HCT116 (cell line): ENCODE measurements at places on chromosomes 4 and X.

- no peak for DNase-seq
Measured at GRCh38 chr4:94758141-94758699, 465 bp downstream of the BMPR1B start.

- DNase-seq, result peak; percentile 34
Measured at GRCh38 chr4:15938182-15938581, 358 bp downstream of the FGFBP1 start.

- no peak for DNase-seq
Measured at GRCh38 chr4:153273751-153274150, 69.5 kb downstream of the TRIM2 start.

DNA sequence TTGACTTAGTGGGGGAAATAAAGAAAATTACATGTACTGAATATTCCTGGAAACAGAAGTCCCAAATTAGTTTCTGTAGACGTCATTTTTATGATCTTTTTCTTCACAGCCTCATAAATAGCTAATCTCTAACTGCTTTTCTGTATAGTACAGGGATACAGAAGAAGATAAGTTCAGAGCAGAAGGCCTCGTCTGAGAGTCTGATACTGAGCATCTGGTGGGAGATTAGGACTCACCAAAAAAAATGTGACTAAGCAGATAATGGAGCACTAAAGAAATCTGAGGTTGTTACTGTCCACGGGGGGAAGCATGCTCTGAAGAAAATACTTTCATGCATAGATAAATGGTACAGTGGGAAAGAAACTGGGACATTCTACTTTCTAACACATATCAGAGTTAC is 115.3 kb upstream of the TRPC5 start:
- DNase-seq, result no peak

DNA sequence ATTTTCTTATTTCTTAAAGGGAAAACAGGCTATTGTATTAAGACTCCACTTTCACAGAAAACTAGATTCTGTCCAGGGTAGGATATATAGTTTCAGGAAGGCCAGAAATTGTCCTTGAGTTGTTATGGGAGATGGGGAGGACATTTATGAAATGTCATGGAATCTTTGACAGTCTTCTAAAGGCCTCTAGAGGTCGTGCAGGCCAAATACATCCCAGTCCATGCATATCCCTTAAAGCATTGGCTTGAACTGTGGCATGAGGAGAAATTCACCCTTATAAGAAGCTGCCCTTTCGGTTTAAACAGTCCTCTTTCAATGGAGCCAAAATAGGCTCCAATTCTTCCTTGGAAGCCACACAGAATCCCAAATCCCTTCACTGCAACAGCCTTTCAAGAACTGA is 183.6 kb upstream of the NOCT start:
- no peak for DNase-seq

DNA sequence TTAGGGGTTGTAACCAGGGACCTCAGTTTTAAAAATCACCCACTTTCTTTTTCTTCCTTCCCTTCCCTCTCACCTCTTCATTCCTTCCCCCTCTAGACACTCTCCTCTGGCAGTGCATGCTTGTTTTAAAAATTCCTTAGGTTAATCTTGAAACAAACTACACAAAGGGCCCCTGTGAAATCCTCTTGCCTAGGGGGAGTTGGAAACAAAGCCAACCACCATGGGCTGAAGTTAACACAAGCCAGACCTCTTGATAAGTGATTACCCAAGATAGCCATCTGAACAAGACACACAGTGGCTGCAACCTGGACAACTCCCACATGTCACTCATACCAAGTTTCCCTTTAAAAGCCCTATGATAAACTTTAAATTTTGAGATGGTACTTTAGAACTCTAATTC is 68.9 kb downstream of the TENT5D start:
- no peak for DNase-seq

DNA sequence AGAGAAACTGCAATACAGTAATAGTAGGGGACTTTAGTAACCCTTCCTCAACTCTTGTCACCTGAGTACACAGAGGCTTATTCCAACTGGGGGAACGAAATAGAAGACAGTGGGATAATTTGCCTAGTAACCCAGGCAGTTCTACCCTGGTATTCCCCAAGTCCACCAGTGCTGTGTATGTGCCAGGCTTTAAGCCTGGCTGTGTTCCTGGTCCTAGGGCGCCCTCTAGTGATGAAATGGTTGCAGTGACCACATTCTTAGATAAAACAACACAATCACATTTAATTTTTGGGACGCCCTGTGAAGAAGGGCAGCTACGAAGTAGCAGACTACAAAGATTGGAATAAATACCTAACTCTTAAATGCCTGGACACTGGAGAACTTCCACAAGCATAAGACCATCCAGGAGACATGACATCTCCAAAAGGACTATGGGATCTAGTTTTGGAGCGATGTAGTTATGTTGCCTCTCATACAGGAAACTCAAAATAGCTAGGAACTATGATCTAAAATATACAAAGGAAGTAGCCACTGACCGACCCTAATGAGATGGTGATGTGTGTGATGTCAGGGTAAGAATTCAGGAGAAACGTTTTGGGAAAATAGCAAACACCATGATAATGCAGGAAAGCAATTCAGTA is 288.5 kb upstream of the ZCCHC13 start:
- peak; percentile 40 for DNase-seq

- no peak for DNase-seq
Measured at GRCh38 chr4:169484485-169484884, 127.9 kb downstream of the NEK1 start.

DNA sequence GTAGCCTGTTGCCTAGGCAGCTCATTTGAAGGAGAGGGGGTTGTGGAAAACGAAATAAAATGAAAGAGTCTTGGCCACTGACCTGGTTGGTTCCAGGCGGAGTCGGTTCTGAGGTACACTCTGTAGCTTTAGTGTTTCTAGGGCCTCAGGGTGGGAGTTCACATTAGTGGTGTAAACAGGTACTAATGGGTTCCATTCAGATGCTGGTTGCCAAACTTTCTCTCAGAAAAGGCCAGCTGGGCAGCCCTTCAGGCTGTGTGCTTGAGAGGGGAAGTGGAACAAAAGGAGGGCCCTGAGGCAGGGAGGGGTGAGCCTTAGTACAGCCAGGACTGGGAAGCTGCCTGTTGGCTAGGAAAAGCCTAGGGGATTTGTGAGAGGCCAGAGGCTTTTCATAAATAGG is 24.8 kb downstream of the NHSL2 start:
- no peak for DNase-seq

GRCh38 chrX:39262641-39263040 is 461.4 kb downstream of the MID1IP1 start:
- DNase-seq, result no peak

- DNase-seq, result no peak
Measured at GRCh38 chr4:76053730-76054129, 17.9 kb upstream of the CXCL11 start.

GRCh38 chrX:97168646-97169045 is 284.9 kb downstream of the RPA4 start:
- DNase-seq, result no peak

DNA sequence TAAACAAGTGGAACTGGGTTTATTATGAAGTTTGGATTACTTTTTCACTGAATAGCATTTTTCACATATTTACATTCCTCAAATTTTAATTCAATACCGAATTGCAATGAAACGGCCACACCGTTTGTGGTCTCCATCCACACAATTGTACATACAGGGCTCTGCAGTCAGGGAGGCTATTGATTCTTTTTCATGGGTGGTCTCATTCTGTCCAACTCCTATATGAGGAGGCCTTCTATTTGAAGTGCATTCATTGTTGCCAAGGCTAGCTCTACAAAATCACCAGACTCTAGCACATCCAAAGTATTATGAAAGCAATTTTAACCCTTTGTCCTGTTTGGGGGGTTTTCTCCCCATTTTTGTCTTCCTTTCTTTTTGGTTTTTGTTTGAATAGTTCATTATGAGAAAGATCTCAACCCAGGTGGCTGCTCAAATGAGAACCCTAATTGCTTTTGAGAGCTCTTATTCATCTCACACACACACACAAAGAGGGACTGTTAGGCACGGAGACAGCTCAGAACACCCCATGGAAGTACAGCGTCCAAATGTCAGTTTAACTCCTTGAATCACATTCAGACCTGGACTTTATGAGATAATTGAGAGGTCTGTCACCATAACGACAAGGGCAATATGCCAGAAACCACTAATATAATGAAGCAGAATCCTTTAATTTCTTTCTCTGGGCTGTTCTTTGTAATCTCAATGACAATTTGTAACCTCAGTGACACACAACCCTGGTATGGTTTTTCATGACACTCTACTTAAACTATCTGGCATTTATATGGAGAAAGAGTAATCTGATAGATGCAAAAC is 79.4 kb downstream of the NLGN4X start:
- no peak for DNase-seq

- no peak for DNase-seq
Measured at GRCh38 chrX:7950865-7951264, 23.7 kb upstream of the PNPLA4 start.

GRCh38 chrX:22278375-22278774 is 5.7 kb downstream of the CBLL2 start:
- no peak for DNase-seq

DNA sequence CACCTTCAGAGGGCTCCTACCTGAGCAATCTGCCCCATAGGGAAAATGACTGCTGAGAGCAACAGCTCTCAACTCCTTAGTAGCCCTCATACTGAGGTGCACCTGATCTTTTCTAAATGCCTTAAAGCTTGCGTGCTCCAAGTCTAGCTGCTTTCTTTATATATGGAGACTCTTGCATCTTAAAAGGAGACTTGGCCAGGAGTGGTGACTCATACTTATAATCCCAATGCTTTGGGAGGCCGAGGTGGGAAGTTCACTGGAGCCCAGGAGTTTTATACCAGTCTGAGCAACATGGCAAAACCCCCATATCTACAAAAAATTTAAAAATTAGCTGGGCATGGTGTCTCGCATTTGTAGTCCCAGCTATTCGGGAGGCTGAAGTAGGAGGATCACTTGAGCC is 78.1 kb upstream of the TRIM2 start:
- no peak for DNase-seq

DNA sequence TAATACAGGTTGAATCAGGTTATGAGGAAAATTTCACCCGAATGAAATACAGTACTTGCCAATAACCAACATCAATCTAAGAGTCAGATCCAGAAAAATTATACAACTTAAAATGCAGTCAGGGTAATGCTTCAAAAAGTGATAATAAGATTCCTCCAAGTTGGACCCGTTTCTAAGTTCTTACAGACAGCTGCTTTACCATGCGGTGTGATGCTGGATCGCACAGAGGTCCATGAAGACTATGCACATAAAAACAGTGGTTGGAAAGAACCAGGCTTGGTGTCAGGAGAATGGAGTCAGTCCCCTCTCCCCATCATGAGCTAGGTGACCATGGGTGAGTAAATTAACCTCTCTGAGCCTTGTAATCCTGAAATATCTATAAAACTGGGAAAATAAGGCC is 261.3 kb downstream of the QDPR start:
- no peak for DNase-seq

GRCh38 chr4:157706155-157706554 is 466.7 kb downstream of the GASK1B start:
- no peak for DNase-seq

GRCh38 chrX:31201503-31201902 is 129.7 kb upstream of the FTHL17 start:
- no peak for DNase-seq

- DNase-seq, result no peak
Measured at GRCh38 chr4:81790477-81790876, 318.8 kb upstream of the RASGEF1B start.

DNA sequence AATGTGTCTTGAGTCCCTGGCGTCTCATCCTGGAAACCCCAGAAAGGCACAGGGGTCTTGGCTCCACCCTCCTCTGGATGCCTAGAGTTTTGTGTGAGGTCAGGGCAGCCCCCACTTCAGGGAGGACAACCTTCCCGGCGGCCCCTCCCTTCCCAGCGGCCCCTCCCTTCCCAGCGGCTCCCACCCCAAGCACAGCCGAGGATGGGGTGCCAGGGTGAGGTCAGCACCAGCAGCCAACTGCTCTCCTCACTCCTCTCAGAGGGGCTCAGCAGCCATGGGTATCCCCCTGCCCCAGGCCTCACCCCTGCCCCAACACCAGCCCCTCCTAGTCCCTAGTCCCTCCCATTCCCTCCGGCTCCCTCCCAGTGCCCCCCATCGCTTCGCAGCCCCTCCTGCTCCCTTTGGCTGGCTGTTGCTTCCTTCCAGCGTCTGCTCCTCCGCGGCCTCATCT is 17.4 kb downstream of the DGKQ start:
- DNase-seq, result no peak

DNA sequence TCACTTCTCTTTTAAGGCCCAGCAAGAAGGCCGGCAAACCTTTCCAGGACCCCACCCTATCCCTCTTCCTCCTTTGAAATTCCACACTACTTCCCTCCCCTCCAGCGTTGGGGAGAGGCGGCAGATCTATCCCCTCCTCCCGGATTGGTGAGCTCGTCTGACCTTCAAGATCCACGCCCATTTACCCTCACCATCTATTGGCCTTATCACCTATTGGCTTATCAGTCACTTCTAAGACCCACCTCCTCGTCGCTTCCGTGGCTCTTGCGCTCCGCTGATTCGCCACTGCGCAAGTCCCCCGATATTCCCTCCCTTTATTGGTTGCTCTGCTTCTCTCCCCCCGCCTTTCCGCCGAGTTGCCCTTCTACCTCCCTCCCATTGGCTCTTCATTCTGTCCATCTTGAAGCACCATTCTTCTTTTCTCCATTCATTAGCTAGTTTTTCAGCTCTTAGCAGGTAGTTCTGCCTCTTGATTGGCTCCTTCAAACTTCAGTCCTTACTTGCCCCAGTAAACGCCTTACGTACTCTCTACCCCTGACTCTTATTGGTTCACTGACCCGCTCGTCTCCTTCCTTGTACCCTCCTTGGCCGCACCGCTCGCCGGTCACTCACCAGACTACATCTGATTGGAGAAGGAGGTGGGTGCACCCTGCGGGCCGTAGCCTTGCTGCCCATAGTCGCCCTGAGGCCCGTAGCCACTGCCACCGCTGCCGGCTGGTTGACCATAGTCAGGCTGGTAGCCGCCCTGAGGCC is 4.8 kb upstream of the PRICKLE3 start:
- DNase-seq, result peak; percentile 99

- no peak for DNase-seq
Measured at GRCh38 chr4:2482693-2483092, 13.8 kb downstream of the RNF4 start.

GRCh38 chr4:74016068-74016467 is 17.6 kb upstream of the CXCL5 start:
- DNase-seq, result no peak

DNA sequence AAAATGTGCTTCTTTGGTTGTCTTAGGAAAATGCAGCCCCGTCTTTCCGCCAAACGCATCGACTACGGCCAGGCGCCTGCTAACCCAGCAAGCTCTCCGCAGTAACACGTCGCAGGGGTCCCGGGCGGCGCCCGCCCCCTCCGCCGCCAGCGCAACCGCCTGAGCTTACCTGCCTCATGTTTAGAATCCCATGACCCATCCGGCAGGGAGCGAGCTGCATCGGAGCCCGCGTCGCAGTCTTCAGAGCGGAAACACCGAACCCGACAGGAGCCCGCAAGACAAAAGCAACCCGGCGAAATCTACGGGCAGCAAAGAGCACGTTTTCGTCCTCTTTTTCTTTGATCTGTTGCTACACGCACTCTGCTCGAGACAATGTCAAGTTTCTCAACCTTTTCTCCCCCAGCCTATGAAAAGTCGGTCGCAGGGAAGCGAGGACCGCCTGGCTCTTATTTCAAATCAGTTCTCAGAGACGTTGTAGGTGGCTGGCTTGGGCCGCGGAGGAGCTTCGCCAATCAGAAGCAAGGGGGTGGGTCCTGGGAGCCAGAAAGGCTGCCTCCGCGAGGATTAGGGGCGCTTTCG is at the start of gene MID1:
TSS of gene MID1 (minus strand) at position 465 of the 579 bp plus-strand sequence. CDS start 53,038 bp downstream, outside the sequence.
- DNase-seq, result peak; percentile 55
